ENCODE measurements at places on chromosomes 3 and 15. TPM values are rescaled to one million over a fixed set of nuclear protein-coding genes. Genes with fewer than 3 reads are reported as not detected.

GUCA1C gene
- polyA plus RNA-seq, result not detected

FSIP1 gene
- polyA plus RNA-seq, result 0.82 TPM

DNA sequence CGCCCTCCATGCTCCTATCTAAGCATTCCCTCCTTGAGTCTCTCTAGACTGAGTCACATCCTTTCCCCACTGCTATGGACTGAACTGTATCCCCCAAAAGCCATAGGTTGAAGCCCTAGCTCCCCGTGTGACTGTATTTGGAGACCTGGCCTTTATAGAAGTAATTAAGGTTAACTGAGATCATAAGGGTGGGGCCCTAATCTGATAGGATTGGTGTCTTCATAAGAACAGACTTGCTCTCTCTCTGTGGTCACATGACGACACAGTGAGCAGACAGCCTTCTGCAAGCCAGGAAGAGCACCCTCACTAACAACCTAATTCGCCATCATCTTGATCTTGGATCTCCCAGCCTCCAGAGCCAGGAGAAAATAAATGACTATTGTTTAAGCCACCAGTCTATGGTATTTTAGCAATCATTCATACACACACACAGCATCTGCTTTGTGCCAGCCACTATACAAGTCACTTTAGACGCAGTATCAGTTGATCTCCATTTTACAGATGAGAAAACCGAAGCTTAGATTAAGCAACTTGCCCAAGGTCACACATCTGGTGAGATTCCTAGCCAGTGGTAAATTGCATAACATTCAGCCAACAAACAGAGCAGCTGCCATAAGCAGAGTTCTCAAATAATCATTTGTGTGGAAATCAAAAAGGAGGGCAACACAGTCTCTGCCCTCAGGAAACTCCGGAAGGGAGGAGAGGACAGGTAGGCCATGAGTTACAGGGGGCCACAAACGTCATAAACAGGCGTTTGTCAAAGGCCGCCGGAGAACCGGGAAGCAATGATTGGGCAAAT, 66.3 kb upstream of the HES1 start:
- DNase-seq, result no peak

DNA sequence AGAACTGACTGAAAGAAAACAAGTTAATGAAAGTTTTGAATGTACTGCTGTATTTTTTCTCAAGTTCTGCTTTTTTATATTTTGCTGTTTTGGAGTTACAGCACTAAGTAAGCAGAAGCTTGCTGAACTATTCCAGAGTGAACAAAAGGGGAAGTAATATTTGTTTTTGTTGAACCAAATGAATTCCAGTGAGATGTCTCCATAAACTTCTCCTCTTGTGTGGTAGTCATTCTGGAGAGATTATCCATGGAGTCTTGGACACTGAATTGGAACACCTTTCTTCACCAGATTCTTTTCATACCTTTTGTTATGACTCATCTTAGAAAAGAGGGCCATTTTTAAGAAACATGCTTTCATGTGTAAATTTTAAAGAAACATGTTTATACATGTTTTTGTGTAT, 8.8 kb downstream of the ANKUB1 start:
- no peak for DNase-seq

- DNase-seq, result no peak
Observed at GRCh38 chr15:31486506-31486905, 159.9 kb downstream of the KLF13 start.

DNA sequence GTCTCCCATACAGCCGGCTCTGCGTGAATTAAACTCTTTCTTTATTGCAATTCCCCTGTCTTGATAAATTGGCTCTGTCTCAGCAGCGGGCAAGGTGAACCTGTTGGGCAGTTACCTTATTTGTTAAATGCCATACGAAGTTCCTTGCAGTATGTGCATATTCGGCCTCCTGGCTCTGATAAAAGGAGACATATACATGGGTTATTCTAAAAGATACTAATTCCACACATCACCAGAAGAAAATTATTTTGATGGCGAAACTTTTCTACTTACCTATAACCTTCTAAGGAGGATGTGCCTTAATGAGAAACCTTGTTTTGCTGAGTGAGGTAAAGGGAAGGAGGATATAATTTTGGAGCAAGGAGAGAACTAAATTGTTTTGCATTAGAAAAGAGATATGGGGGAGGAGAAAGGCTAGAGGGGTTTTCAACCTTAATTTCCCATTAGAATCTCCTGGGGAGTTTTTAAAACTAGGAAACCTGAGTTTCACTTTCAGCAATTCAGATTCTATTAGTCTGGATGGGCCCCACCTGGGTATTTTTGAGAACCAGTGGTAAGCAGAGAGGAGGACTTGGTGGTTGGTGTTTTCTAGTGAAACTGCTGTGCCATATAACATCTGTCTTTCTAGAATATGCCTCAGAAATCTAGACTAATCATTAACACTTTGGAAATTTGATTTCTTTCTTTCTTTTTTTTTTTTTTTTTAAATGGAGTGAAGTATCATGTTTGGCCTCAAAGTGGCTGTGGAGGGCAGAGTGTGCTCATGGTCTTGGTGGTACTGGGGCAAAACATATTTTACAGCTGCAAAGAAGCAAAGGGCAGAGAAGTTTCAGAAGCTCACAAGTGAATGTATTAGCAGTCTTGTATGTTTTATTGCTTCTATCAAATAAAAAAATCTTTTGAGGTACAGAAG, 23.0 kb downstream of the NANOGP8 start:
- DNase-seq, result no peak

DNA sequence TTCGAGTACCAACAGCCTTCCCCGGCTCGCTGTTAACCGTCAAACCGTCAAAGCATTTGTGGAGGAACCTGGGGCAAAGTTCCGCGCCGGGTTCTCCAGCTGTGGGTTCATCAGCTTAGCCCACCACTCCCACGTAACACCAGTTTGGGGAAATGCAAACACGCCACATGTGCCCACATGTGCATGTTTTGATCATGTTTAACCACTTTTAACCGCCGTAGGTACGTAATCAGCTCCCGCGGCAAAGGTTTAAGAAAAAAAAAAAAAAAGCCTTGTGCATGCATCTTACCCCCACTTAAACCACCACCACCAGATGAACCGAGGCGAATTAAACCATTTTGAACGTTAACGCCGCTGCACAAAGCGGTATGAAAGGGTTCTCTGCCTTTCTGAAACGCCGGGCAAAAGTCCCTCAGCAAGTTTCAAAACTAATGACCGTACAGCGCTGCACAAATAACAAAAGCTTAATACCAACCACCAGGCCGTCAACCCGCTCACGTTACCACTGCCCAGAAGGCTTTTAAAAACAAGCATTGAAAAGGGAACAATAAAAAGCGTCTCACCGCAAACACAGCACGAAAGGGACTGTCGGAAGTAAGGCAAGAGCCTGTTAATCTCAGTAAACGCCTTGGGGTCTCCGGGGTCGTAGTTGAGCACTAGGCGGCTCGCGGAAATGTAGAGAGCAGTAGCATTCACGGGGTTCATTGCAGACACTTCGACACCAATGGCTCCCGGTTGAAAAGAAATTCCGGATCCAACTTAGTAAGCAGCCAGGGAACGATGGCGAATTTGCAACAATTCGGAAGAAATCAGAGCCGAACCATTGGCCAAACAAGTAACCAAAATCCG, 1.5 kb downstream of the MSL2 start:
- DNase-seq, result peak; percentile 82

- no peak for DNase-seq
Observed at GRCh38 chr15:74904190-74904805, 2.4 kb downstream of the FAM219B start.

- no peak for DNase-seq
Observed at GRCh38 chr3:130843441-130843840, 50.4 kb upstream of the ATP2C1 start.

Data from left lung (tissue), 14 donors.